Lower lobe of right lung (tissue), 2 donors: ENCODE measurements at places on chromosomes 5 and 9. TPM values are rescaled to one million over a fixed set of nuclear protein-coding genes. Genes with fewer than 3 reads are reported as not detected.

- no peaks in the 10 kb centered on the region for H3K36me3 ChIP-seq
- no peaks in the 10 kb centered on the region for H3K27me3 ChIP-seq
- H3K4me1 ChIP-seq: no peaks in the 10 kb centered on the region
- no peak overlapping the region for H3K4me3 ChIP-seq
- no peak overlapping the region for H3K27ac ChIP-seq
Measured at GRCh38 chr5:32562843-32563242, 22.5 kb upstream of the SUB1 start.

GRCh38 chr9:38720083-38720745, at the start of gene FAM240B:
Gene FAM240B, minus strand, starts transcription at chr9:38720133. Its CDS starts 16,134 bp downstream, at chr9:38703999.
- no peaks in the 10 kb centered on the region for H3K36me3 ChIP-seq
- no peaks in the 10 kb centered on the region for H3K27me3 ChIP-seq
- no peak within 1 kb of the TSS for H3K27ac ChIP-seq
- no peak within 1 kb of the TSS for H3K4me3 ChIP-seq
- H3K4me1 ChIP-seq: no peaks in the 10 kb centered on the region

- DNase-seq: no peak
- no peaks in the 10 kb centered on the region for H3K36me3 ChIP-seq
- peaks cover 26% of the 10 kb centered on the region for H3K4me1 ChIP-seq
Measured at GRCh38 chr5:43190755-43191603, 1.0 kb upstream of the NIM1K start.

DNA sequence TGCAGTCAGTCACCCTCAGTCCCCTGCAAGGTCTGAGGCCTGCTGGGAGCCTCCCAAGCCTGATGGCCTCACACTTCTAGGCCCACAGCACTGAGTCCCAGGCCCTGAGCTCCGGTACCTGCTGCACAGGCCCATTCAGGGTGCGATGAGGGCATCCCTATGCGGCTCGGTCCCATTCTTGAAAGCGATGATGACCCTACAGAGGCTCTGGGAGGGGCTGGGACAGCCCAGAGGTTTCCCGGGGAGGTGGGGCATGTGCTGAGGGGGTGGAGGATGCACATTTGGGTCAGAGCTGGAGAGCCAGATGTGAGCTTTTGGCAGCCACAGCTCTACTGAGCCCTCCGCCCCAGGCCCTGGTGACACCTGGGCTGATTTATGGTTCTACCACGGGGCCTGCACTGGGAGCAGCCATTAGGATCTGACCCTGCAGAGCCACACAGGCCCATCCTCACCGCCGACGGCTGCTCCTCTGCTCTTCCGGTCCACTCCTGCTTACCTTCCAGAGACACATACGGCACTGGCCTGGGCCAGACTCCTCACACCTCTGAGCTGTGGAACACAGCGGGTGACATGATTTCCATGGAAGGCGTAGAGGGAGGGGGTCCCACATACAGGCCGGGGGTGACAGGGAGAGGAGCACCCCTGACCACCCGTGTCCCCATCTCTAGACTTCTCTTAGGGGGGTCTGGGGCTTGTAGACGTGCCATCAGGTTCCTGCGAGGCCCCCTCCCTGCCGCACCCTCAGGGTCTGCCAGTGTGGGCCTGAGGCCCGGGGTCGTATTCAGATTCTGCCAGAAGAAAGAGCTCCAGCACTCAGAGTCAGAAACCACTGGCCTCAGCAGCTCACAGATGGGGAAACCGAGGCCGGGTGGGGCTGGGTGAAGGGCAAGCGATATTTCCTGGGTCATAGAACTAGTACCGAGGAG, 53.4 kb downstream of the COL23A1 start:
- no peaks in the 10 kb centered on the region for H3K4me1 ChIP-seq
- H3K27ac ChIP-seq: no peak overlapping the region
- no peak overlapping the region for H3K4me3 ChIP-seq
- DNase-seq: no peak
- no peaks in the 10 kb centered on the region for H3K36me3 ChIP-seq
- no peaks in the 10 kb centered on the region for H3K27me3 ChIP-seq

GRCh38 chr9:107039542-107039941, 176.6 kb downstream of the ZNF462 start:
- no peaks in the 10 kb centered on the region for H3K27me3 ChIP-seq
- no peak overlapping the region for H3K27ac ChIP-seq
- H3K36me3 ChIP-seq: no peaks in the 10 kb centered on the region
- DNase-seq: no peak
- H3K4me3 ChIP-seq: no peak overlapping the region

- no peaks in the 10 kb centered on the region for H3K4me1 ChIP-seq
- no peak overlapping the region for H3K27ac ChIP-seq
- H3K4me3 ChIP-seq: no peak overlapping the region
- no peaks in the 10 kb centered on the region for H3K36me3 ChIP-seq
Measured at GRCh38 chr5:135944967-135945560, 9.7 kb downstream of the LECT2 start.

MLANA gene
- not detected for total RNA-seq
